Right atrium auricular region (tissue), 2 donors: ENCODE measurements at places on chromosomes 2 and 18. TPM values are rescaled to one million over a fixed set of nuclear protein-coding genes. Genes with fewer than 3 reads are reported as not detected.

- no peak for DNase-seq
These were observed 183.4 kb upstream of the RASGRP3 start for GRCh38 chr2:33292981-33293595.

- DNase-seq: no peak
These were observed 259.4 kb downstream of the ANAPC1 start for GRCh38 chr2:111624411-111625156.

GRCh38 chr2:64202206-64202845, 58.1 kb upstream of the PELI1 start:
- DNase-seq: no peak

- DNase-seq: no peak
These were observed 60.1 kb downstream of the SLC66A3 start for GRCh38 chr2:11215407-11215806.

Gene OR6B3
- not detected for total RNA-seq

GRCh38 chr2:54497763-54498680, 41.9 kb downstream of the SPTBN1 start:
- DNase-seq: no peak

- no peak for DNase-seq
These were observed 13.2 kb upstream of the MARCHF4 start for GRCh38 chr2:216385478-216385877.

DNA sequence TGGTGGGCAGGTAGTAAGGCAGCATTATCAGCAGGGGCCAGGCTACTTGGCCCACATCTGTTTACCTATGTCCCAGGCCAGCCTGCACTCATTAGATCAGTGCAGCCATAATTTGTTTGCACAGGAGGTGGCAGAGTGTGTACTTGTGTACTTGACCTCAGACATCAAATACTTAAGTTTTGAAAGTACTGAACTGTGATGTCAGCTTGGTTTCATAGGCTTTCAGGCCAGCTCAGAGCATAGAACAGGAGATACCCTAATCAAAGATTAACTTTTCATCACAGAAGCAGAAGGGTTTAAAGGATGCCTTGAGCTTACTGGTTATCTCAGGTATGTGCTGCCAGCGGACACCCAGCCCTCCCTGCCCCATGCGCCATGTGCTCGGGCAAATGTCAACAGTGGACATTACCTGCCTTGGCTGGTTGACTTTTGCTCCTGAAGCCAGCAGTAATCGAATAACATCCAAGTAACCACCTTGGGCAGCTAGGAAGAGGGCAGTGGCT, 33.2 kb downstream of the ANKRD29 start:
- no peak for DNase-seq

Gene ACKR3
- total RNA-seq: 49.7 TPM

Gene LIMS4
- total RNA-seq: 2.9 TPM

GRCh38 chr2:100936972-100937542, 65.0 kb upstream of the RPL31 start:
- peak; percentile 38 for DNase-seq

Gene BOK
- 11.2 TPM for total RNA-seq

DNA sequence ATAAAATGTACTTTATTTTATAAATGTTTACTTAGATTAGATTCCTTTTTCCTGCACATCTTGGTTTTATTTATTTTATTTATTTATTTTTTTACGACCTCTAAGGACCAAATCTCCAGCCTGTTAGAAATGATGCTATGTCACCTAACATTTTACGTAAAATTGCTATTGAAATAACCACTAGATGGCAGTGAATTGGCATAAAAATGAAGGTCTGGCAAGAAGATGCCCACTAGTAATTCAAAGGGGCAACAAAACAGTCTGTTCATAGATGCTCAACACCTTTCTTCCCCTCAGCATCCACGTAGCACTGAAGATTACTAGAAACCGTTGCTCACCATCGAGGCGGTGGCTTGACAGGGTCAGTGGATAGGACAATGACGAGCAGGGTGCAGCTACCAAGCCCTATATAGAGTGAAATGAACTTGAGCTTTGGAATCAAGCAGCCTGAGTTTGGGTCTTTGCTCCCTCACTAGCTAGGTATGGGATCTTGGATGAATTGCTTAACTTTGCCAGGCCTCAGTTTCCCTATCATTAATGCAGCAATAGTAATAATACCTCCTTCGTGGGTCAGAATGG, 128.7 kb upstream of the L3MBTL4 start:
- DNase-seq: no peak

GRCh38 chr2:236512902-236513435, 56.7 kb upstream of the ACKR3 start:
- peak; percentile 83 for DNase-seq

Gene ST8SIA3
- not detected for total RNA-seq

Gene MAP3K19
- not detected for total RNA-seq

Gene GTF3C2
- 19.7 TPM for total RNA-seq

- DNase-seq: no peak
These were observed 69.2 kb downstream of the ADD2 start for GRCh38 chr2:70698847-70699246.

GRCh38 chr2:110805894-110806452, 73.6 kb downstream of the ACOXL start:
- DNase-seq: no peak

Gene ELOA2
- total RNA-seq: not detected

GRCh38 chr18:63067939-63068338, 251.6 kb downstream of the BCL2 start:
- DNase-seq: no peak

DNA sequence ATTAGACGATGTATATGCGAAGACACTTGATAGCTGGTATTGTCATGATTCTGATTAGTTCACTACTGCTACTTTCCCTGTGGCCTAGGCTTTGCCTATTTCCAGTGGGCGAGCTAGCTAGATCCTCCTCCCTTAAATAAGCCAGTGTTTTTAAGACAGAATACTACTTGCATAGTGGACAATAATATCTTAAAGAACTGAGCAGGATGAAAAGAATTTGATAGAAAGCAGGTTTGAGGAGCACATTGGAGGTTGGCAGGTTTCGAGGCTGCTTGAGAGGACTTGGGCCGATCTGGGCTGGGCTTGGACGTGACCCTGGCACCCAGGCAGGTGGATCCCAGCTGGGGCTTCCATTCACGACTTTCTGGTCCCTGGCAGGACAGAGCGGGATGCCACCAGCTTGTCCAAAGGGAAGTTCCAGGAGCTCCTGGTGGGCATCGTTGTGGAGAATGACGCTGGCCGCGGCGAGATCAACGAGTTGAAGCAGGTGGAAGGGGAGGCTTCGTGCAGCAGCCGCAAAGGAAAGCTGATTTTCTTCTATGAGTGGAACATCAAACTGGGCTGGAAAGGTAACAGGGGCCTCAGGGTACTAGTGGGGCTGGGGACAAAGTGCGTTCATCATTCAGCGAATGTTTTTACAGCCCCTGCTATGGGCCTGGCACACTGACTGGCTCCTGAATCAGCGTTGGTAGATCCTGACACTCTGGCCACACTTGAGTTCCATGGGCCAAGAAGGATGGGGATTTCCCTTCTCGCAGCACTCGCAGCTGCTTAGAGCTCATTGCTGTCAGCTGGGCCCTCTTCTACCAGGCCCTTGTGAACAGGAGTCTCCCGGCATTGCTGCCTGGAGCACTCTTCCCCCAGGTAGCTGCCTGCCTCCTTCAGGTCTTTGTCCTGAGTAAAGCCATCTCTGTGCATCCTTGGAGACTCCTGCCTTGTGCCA, 16.9 kb downstream of the C2orf74 start:
- no peak for DNase-seq

DNA sequence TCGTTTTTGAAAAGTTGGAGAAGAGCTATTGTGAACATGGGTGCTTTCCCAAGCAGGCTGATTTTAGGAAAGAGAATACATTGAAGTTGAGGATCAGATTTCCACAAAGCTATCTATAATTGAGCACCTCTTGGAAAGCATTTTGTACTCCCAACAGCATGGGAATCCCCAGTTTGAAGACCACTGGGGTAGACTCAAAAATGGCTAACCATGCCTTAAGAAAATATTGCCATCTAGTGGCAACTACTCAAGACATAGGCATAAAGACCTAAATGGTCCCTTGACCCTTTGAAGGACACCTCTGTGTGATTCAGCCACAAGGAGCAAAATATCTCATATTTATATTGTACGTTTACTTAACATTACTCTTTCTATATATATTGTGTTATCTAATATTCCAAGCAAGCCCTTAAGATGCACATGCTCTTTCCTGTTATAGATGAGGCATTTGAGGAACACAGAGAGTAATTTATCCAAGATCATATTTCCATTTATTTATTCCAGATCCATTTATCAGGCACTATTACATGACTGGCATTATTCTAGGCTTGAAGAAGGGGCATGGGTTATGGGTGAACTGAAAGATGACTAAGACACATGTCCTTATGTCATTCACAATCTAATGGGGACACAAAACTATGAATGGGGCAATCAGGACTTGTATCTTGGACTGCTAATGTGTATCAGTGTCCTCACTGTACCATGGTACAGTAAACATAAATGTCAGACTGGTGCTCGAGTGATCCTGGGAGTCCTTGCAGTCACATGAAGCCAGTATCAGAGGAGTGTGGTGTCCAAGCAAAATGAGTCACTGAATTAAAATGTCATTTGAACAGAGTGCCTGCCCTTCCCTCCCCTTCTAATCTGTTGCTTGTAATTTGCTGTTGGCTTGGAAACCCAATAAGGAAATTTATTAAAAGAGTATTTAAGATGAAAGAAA, 121.0 kb upstream of the XPO1 start:
- no peak for DNase-seq

DNA sequence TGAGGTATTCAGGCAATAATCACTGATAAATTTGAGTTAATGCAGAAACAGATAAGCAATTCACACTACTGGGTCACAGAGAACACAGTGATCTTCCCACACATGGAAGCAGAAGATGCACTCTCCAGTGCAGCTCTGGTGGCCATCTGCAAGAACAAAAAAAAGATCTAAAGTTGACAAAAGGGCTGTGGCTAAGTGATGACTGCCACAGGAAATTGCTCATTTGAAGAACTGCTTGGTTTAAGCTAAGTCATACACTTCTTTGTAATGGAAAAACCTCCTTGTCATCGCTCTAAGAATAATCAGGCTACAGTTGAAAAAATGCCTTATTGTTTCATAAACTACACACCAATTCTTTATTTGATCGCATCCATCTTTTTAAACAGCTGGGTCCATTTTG, 115.1 kb downstream of the DTNB start:
- no peak for DNase-seq

Gene ABCG5
- not detected for total RNA-seq

DNA sequence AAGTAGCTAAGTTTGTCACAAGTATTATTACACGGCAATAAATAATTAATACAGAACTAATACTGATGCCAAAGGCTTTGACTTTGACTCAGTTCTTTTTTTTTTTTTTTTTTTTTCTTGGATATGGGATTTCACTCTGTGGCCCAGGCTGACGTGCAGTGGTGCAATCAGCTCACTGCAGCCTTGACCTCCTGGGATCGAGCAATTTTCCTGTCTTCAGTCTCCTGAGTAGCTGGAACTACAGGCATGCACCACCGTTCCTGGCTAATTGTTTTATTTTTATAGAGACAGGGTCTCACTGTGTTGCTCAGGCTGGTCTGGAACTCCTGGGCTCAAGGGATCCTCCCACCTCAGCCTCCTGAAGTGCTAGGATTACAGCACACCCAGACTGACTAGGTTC, 284.5 kb downstream of the SS18 start:
- no peak for DNase-seq

Gene UPP2
- not detected for total RNA-seq

Gene DNAJC5G
- 0.59 TPM for total RNA-seq

Gene MTHFD2
- total RNA-seq: 12.9 TPM

- DNase-seq: peak; percentile 76
These were observed 110.2 kb upstream of the PIEZO2 start for GRCh38 chr18:11259469-11260150.

Gene MEP1B
- not detected for total RNA-seq

Gene GREB1
- 3.1 TPM for total RNA-seq

DNA sequence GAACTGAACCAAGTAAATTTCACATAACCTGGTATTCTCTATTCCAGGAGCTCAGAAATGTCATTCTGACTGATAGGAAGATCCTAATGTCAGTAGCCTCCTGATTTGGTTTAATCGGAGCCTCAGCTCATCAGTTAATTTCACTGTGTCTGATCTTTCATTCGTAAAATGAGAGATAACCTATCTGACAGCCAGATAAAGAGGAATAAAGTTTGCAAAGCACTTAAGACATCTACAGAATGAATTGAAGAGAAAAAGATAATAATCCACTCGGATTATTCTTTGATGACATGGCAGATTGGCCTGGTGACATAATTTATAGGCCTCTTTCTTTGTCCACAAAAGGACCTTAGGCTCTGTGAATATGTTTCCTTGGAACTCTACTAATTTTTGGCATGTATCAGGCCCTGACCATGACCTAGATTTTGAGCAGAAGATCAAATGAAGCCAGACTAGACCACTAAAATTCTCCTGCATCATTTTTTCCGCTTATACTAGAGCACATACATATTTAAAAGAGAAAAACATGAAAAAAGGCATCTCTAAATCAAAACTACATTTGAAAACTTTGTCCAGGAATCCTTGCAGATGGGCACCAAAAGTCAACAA, 312.4 kb downstream of the MTX2 start:
- DNase-seq: no peak
